ENCODE measurements at places on chromosomes 7 and 10. TPM values are rescaled to one million over a fixed set of nuclear protein-coding genes. Genes with fewer than 3 reads are reported as not detected.
A peak's percentile ranks its signal among the peaks of the same experiment; 100 is the strongest.

The MMRN2 gene
- total RNA-seq, result 43.2 TPM

The PRKCQ gene
- 2.0 TPM for total RNA-seq

The AZGP1 gene
- total RNA-seq, result 72.8 TPM

The ACHE gene
- 0.62 TPM for total RNA-seq

The HOXA9 gene
- total RNA-seq, result not detected

The LRIT1 gene
- total RNA-seq, result not detected

The DPCD gene
- total RNA-seq, result 31.5 TPM

The STEAP1B gene
- total RNA-seq, result not detected

The CNPY1 gene
- not detected for total RNA-seq

- DNase-seq, result no peak
These were observed 19.2 kb downstream of the SMNDC1 start for GRCh38 chr10:110285501-110285900.

- no peak for DNase-seq
These were observed 200.1 kb downstream of the SLC25A13 start for GRCh38 chr7:96121752-96122151.

DNA sequence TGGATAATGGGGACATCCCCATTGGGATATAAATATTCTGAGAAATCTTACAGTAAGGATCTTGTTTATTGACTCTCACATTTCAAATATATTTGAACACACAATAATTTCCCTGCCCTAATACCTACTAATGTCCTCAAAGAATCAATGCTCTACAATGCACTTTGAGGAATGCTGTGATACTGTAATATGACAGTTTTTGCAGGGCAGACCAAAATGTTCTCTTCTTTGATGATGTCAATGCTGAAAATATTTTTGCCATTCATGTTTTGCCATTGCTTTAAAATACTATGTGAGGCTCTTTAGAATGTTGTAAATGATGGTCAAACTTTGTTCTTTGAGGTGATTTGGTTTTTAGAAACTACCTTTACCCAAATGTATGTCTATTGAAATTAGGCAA, 594.1 kb downstream of the INHBA start:
- no peak for DNase-seq

DNA sequence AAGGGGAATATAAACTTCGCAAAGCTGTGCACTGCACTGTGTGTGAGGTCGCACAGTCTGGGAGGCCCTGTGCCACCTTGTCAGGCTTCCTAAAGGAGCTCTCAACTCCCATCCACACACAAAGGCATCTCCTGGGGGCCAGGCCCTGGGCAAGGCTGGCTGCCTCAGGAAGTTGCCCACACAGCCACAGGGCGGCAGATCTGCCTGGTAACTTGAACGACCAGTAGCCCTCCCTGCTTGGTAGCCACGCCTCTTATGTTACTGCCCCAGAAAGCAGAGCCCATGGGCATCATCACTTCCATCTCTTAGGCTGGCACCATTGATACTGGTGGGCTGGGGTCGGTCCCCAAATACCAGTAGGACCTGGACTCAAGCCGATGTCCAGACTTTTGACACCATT, 82.8 kb downstream of the HECW1 start:
- DNase-seq, result no peak

DNA sequence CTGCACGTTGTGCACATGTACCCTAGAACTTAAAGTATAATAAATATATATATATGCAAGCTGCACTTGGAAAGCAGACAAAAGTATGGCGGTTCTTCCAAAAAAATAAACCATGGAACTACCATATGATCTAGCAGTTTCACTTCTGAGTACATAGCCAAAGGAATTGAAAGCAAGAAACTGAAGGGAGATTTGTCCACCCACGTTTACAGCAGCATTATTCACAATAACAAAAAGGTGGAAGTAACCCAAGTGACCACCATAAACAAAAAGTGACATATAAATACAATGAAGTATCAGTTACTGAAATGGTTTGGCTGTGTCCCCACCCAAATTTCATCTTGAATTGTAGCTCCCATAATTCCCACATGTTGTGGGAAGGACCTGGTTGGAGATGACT, 525.3 kb upstream of the CELF2 start:
- DNase-seq, result no peak

GRCh38 chr7:134327896-134328295, 11.2 kb upstream of the SLC35B4 start:
- DNase-seq, result no peak

- no peak for DNase-seq
These were observed 3.8 kb downstream of the HTR5A start for GRCh38 chr7:155073922-155074321.

- peak; percentile 50 for DNase-seq
These were observed 79.3 kb upstream of the ACBD5 start for GRCh38 chr10:27319752-27320431.

GRCh38 chr10:4313051-4313450, 513.0 kb upstream of the AKR1E2 start:
- no peak for DNase-seq

DNA sequence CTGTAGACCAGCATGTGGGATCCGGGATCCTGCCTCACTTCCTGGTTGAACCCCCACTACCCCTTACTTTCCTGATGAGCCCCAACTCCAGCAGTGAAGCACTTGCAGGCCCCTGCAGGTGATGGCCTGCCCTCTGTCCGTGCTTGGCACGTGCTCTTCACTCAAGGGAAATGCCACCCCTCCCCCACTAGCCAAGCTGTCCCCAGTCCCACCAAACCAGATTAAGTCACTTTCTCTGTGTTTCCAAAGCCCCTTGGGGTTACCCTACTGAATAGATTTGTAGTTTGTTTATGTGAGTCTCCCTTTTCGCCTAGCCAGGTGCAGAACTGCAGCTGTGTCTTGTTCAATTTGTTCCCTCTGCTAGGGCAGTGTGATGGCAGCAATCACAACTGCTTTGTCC, 121.7 kb downstream of the WDFY4 start:
- DNase-seq, result no peak

- DNase-seq, result no peak
These were observed 69.5 kb upstream of the CDK13 start for GRCh38 chr7:39880556-39880955.

DNA sequence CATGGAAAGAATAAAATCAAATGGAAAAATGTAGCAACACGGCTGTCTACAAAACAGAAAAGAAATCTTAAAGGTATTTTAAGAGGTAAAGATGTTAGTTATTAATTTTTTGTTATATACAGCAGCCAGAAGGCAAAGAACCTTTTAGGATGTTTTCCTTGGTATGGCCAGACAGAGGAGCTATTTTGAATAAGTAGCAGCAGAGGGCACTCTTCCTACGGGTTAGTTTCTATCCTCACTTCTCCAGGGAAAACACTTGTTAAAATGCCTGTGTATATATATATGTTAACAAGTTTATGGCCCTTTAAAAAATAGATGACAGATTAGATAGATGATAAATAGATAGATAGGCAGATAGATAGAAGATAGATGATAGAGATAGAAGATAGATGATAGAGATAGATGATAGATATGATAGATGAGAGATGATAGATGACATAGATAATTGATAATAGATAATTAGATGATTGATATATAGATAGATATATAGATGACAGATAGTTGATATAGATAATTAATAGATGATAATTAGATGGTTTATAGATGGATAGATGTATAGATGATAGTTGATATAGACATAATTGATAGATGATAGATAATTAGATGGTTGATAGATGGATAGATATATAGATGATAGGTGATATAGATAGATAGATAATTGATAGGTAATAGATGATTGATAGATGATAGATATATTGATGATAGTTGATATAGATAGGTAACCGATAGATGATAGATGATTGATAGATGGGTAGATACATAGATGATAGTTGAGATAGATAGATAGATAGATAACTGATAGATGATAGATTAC, 57.8 kb upstream of the WIPF3 start:
- DNase-seq, result no peak

DNA sequence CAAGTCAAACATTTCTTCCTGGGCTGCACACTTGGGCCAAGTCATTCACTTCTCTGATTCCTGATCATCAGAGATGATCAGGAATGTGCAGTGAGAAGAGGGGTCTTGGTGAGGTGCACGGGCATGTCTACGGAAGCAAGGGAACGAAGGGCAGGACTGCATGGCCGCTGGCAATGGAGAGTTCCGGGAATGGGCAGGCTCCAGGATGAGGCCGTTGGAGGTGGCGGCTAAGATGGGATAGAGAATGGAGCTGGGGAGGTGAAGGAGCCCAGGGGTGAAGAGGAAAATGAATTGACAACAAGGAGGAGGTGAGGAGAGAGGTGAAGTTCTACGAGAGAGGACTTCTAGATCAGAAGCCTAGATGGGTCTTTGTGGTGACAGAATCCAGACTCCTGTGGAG, 260.0 kb downstream of the GRID1 start:
- no peak for DNase-seq

DNA sequence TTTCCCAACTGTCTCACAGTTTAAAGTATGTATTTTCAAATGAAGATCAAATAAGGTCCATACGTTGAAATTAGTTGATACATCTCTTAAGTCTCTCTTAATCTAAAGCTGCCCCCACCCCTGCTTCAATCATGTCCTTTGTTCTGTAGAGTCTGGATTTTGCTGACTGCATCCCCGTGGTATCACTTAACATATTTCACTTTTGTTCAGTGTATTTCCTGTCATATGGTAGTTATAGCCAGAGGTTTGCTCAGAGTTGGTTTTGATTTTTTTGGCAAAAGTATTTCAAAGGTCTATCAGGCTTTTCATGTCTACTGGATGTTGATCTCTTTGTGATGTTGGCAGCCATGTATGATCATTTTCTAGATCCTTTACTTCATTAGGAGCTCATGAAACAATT, 54.4 kb upstream of the ARID5B start:
- DNase-seq, result no peak

- no peak for DNase-seq
These were observed 52.6 kb downstream of the ZNF37A start for GRCh38 chr10:38146579-38147333.

DNA sequence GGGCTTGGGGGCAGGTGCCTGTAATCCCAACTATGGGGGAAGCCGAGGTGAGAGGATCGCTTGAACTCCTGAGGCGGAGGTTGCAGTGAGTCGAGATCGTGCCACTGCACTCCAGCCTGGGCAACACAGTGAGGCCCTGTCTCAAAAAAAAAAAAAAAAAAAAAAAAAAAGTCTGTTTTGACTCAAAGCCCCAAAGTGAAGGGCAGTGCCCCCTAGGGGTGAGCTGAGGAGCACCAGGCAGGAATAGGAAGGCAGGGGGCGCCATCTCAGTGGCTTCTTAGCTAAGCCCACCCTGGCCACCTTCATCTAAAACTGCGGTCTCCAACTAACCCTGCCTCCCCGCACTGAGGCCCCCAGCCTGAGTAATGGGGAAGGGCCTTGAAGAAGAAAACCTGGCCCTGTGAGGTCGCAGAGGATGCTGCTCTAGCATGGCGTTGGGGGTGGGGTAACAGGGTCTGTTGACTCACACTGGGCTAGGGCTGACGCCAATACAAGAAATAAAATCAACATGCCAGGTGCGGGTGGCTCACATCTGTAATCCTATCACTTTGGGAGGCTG, 9.8 kb downstream of the PODXL start:
- DNase-seq, result no peak

DNA sequence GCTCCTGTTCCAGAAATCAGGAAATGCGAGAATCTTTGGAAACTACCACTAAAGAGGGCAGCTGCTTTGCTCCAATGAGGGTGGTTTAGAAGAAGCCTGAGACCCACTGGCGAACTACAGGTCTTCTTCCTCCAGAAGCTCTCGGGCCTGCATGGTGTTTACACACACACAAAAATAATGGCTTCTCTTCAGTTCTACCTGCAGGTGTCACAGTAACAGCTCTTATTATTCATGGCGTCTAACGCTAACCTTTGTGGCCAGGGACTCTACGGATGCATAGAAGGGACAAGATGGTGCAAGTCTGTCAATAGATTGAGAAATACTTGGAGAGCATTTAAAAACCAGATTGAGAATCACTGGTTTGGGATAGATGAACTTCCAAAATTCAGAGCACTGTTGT, 22.4 kb downstream of the GPR141 start:
- no peak for DNase-seq

- peak; percentile 16 for DNase-seq
These were observed 93.3 kb downstream of the FAM53B start for GRCh38 chr10:124650820-124651401.

- peak; percentile 95 for DNase-seq
These were observed at the start of gene ZNF518A for GRCh38 chr10:96129387-96130325. Gene ZNF518A (plus strand): TSS chr10:96130297. CDS start chr10:96156323, 26,026 bp downstream.

DNA sequence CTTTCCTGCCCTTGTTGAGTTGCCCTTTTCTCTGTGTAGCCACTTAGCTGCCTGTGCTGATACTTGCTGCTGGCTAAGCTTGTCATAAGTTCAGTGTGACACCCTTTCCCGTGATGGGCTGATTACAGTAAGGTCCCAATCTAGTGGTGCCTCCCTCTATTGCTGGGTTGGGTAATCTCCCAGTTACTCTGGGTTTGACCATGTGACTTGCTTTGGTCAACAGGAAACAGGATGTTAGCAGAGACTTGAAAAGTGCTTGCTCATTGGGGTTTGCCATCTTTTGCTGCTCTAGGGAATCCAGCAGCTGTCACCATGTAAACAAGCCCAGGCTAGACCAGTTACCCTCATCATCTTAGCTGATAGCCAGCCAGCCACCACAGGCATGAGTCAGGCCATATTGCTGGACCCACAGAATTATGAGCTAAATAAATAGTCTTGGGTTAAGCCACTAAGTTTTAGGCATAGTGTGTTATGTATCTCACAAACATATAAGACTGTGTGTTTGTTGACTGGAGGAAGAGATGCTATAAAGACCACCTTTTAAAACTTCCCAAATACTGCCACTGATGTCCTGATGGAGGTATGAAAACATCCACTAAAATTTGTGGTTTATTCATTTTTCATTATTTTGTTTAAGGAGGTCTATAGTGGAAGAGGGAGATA, 4.0 kb upstream of the LEP start:
- DNase-seq, result no peak

- no peak for DNase-seq
These were observed 2.9 kb downstream of the MACROH2A2 start for GRCh38 chr10:70055550-70055949.

DNA sequence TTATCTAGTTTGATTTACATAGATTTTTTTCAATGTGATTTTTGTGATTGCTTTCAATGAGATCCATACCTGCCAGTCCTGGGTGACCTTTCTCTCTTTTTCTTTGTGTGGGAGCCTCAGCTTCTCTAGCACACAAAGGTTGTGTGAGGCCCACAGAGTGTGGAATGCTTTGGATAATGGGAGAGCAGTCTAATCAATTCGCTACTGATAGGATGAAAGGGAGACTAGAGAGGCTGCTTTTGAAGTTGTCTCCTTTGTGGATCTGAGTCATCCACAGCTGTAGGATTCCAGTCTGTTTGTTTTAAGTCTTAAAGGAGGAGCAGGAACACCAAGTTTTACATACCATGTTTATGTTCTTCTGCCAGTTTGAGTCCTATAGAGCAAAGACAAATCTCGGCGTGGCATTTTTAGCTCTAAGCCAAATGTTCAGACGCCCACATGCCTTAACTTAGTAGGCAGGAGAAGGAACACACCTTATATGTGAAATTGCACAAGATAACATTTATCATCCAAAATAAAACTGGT, 330.0 kb downstream of the ARL4A start:
- no peak for DNase-seq

All from heart right ventricle (tissue), 16 donors.